CD14-positive monocyte (primary cell): ENCODE measurements at places on chromosomes 16 and 17.

- DNase-seq: peak; percentile 44
Measured at GRCh38 chr16:19223235-19224170, 55.5 kb downstream of the SYT17 start.

- no peak for DNase-seq
Measured at GRCh38 chr17:32878211-32878610, 1.3 kb upstream of the MYO1D start.

DNA sequence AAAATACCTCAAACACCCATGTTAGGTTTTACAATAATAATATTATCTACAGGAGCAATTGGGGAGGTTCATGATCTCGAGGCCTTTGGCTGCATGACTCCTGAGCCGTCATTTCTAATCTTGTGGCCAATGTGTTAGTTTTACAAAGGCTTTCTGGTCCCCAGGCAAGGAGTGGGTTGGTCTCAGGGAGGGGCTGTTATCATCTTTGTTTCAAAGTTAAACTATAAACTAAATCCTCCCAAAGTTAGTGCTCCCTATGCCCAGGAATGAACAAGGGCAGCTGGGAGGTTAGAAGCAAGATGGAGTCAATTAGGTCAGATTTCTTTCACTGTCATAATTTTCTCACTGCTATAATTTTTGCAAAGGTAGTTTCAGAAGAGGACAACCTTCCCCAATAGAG is 9.1 kb upstream of the CCL5 start:
- no peak for DNase-seq

DNA sequence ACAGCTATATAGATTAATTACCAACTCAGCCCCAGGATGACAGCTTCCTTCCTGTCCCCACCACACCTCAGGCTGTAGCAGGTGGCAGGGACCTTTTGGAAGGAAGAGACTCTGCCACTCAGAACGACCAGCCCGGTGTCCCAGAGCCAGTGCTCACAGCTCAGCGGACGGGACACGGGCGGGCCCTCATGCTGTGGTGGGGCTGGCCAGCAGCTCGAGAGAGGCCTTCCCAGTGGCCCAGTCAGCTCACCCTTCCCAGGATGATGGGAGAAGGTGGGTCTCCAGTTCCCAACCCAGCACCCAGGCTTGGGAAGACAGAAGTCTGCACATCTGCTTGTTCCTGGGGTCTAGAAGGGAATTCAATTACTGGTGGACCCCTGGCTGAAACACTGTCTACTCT is 10.5 kb downstream of the NUDT16L1 start:
- no peak for DNase-seq

DNA sequence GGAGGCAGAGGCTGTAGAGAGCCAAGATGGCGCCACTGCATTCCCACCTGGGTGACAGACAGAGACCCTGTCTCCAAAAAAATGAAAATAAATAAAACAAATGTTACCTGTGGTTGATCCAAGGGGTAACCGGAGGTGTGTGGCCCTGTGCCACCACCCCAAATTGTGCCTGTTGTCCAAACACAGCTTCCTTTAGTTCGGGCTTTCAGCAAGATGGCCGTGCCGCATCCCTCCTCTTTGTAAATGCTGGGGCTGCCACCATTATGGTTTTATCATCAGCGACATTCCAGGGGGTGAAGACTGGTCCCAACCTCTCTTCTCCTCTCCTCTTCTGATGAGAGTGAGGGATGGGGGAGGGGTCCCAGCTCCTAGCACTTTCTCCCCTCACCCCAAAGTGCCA is at the start of gene C16orf92:
C16orf92 (plus strand) TSS at position 312 of the 400 bp plus-strand sequence. CDS start 143 bp downstream, outside the sequence.
- no peak for DNase-seq

- DNase-seq: no peak
Measured at GRCh38 chr16:57593021-57593420, 35.4 kb upstream of the ADGRG1 start.

GRCh38 chr17:52143542-52143941 is 15.0 kb downstream of the CA10 start:
- no peak for DNase-seq

DNA sequence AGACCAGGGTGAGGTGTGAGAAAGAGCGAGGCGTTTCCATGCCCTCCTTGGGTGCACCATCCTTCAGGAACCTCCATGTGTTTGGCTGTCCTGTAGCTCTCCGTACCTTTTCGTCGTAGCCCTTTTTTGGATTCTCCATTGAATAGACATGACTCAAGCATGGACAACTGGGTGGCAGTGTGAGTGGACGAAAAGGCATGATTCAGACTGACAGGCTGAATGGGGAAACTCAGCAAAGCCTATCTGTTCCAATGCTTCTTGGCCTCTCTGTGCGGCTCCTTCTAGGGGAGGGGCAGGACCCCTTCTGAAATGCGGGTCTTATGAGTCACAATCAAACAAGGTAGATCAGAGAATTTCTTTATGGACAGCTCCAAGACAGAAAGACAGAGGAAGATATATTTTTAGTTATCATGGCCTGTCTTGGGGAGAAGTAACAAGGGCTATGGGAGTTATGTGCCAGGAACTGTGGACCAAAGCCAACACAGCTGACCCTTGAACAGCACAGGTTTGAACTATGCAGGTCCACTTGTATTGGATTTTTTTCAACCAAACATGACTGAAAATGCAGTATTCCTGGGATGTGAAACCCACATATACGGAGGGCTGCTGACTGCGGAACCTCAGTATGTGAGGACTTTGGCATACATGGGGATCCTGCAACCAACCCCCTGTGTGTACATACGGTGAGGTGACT is 22.9 kb downstream of the ADORA2B start:
- DNase-seq: no peak

- no peak for DNase-seq
Measured at GRCh38 chr17:28343491-28343932, 8.0 kb downstream of the TNFAIP1 start.

GRCh38 chr17:58265902-58266875 is 14.5 kb downstream of the MPO start:
- DNase-seq: no peak

- peak; percentile 12 for DNase-seq
Measured at GRCh38 chr16:525520-526180, 1.9 kb upstream of the CAPN15 start.

DNA sequence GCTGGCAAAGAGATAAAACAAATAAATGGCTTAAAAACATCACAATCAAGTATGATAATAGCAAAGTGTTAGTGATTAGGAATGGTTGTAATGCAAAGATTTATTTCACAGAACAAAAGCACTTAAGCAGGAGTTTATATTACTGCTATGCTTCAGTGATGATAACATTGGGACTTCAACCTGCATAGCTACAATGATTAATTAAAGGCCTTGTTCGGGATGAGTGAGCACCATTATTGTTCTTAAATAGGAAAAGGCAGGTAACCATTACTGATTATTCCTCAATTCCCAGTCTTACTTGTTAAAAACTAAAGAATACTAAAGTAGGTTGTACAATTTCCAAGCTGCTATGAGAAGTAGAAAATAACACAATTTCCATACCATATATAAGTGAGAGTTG is 1247.5 kb upstream of the CDH8 start:
- no peak for DNase-seq

DNA sequence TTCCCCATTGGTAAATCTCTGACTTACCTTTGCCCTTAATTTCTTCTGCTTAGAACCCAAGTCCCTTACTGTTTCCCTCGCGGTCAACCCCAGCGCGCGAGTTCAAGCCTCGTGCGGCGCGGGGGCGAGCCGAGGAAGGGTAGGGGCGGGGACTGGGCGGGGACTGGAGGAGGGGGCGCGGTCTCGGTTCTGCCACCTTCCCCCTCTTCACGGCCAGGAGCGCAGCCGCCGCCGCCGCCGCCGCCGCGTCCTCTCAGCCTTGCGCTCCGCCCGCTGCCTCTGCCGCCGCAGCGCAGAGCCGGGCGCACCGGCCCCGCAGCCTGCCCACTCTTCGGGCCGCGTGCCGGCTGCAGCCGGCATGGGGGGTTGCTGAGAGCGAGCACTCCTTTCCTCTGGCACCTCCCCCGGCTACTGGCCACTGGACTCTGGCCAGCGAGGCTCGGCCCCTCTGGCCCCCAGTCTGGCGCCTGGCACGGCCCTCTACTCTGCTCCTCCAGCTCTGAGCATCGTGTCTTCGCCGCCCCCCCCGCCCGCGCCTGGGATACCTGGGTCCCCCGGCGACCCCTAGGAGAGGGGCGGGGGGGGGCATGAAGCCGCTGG is at the start of gene RAPGEFL1:
RAPGEFL1 (plus strand) TSS at position 196 of the 600 bp plus-strand sequence; CDS start at position 588, 392 bp downstream.
- peak; percentile 62 for DNase-seq

GRCh38 chr16:30665155-30665829 is 7.1 kb downstream of the FBRS start:
- no peak for DNase-seq

- no peak for DNase-seq
Measured at GRCh38 chr17:61799812-61800484, 63.4 kb downstream of the BRIP1 start.

DNA sequence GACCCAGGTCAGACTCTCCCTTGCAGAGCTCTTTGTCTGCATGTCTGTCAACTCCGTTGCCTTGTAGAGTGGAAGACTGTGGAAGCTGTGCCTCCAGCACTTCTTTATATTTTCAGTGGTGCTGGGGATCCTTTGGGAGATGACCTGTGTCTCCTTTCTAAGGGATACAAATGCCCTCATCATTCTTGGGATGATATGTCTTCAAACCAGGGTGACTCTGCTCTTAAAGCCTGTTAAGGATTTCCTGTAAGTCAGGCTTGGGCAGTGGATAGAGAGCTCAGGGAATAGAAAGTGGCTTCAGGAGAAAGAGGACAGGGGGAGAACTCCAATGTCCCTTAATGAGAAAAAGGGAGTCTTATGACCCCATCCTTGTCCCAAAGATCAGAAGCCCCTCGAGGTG is 1.5 kb downstream of the HOXB3 start:
- DNase-seq: no peak

DNA sequence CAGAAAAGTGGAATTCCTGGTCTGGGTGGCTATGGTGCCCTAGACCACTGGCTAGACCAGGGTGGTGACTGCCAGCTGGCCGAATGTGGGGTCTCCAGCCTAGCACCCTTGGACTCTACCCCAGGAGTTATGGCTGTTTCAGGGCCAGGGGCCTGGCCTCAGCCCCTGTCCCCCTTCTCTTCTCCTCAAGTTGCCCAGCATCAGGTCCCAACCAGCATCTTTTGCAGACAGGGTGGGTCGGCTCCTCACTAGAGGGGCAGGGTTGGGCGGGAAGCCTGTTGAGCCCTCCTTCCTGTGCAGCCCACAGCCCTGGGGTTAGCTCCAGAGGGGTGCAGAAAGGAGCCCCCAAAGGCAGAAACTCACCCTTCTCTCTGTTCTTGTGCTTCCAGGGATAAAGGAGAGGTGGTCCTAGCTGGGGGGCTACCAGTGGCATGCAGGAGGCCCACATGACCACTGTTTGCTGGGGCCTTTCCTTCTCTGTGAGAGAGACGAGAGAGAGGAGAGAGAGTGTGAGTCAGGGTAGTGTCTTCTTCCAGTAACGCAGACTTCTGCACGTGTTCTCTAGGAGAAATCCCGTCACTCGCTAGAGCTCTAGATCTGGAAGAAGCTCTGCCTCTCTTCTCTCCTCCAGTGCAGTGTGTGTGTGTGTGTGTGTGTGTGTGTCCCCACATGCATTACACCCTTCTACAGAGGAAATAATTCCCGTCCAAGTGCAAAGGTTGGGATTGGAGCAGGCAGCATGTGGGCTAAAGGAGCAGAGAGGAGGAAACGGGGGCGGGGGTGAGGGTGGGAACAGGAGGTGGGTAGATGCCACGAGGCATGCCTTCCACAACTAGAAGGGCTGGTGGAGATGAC is 209.4 kb downstream of the SEC14L1 start:
- no peak for DNase-seq

- no peak for DNase-seq
Measured at GRCh38 chr17:72432143-72432621, 311.4 kb downstream of the SOX9 start.

- DNase-seq: peak; percentile 14
Measured at GRCh38 chr16:29816694-29817441, 916 bp downstream of the PAGR1 start.

- DNase-seq: no peak
Measured at GRCh38 chr17:4136373-4136772, 6.5 kb downstream of the ZZEF1 start.

DNA sequence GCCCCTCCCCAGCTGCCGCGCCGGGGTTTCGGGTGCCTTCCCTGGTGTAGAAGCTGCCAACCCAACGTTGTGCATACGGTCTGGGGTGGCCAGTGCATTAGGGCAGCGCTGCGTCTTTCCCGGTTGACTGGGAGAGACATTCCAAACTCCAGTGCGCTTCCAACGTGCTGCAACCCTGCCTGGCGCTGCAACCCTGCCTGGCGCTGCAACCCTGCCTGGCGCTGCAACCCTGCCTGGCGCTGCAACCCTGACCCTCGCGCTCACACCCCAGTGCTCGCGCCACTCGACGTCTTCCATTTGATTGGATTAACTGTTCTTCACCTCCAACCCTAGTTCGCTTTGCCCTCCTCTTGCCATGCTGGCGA is 488 bp upstream of the HAP1 start:
- DNase-seq: no peak

GRCh38 chr16:73019457-73020362 is 28.2 kb downstream of the ZFHX3 start:
- DNase-seq: no peak

GRCh38 chr16:55703003-55704001 is 47.5 kb downstream of the SLC6A2 start:
- DNase-seq: peak; percentile 48

- DNase-seq: no peak
Measured at GRCh38 chr16:50668368-50669008, 12.6 kb downstream of the SNX20 start.

- DNase-seq: no peak
Measured at GRCh38 chr17:45940293-45940692, 45.9 kb downstream of the MAPT start.

DNA sequence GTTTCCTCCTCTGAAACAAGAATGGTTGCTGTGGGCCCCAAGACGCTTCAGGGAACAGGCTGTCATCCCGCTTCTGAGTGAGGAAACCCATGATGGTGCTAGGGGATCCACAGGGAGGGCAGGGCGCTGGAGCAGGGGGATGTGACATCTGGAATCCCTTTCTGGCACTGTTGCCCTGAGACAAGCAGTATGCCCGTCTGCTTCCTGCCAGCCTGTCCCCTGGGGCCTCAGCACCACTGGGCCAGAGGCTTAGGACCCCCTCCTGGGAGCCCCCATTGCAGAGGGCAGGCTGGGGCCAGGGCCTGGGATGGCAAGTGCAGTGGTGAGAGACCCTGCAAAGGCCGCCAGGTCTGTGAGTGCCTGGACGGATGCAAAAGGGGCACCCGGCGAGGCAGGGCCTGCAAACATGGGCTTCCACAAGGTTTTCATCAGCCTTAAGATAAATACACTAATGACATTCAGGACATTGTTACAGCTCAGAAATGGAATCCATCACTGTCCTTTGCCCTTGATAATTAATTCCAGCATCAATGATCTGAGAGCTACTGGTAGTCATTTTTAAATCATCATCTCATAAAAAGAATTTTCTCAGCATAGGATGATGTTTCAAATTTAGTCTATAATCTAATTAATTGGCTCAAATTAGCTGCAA is 51.6 kb downstream of the PRMT7 start:
- no peak for DNase-seq
